LHCN-M2 (cell line): ENCODE measurements at places on chromosomes 16 and 17.

- no peak for DNase-seq
Observed at GRCh38 chr17:79159471-79159870, 84.8 kb downstream of the ENGASE start.

DNA sequence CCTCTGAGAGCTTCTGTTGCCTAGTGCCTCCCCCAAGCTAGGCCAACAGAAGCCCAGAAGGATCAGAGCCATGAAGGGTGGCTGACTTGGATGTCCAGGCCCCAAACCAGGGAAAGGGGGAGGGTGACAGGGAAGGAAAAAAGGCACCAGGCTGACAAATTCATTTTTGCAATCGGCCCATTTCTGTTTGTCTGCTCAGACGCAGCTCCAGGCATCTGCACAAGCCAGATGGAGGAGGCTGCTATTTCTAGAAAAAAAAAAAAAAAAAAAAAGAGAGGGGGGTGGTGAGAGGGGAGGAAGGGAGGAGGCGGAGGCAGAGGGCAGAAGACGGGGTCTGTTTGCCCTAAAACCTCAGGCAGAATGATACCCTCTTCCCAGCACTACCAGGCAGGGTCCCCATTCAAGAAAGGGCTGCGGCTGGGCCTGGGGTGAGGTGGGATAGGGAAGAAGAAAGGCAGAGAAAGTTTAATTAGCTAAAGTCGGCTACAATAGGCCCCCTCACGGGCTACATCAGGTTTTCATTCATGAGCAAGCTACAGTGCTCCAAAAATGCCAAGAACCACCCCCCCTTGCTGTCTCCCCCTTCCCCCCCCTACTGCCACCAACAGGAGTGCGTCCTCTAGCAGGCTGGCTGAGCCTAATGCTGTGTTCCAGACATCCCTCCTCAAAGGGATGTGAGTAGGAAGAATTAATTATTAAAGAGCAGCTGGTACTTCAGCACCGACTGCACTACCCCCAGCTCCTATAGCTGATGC is 2.4 kb downstream of the HDAC5 start:
- DNase-seq = no peak

- DNase-seq = no peak
Observed at GRCh38 chr17:80803451-80804428, 187.9 kb upstream of the CHMP6 start.

DNA sequence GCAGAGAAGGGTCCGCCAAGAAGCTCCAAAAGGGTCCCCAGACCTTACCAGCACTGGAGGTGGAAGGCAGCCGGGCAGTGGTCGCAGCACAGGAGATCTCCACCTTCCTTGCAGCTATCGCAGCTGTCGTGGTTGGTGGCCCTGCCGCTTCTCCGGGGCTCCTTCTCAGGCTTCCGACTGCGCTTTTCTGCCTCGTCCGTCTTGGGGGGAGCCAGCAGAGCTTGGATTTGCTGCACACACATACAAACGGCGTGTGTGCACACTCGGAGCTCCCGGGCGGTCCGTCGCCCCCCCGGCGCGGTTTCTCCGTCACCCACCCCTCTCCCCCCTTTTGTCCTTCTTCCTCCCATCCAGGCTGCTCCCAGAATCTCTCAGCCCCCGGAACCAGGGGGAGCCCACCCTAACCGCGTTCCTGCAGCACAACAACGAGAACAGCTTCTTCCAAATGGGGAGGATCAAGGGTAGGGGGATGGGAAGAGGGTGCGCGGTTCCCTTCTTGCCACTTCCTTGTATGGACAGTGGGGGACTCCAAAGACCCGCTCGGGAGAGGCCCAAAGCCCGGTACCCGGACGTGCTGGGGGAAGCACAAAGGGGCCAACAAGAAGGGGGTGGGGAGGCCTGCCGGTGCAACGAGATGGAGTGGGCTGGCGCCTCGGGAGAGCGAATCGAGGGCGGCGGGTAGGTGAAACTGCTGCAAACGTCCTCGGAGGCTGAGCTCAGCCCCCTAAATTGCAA is 1.1 kb downstream of the PHF12 start:
- DNase-seq = peak; percentile 55

DNA sequence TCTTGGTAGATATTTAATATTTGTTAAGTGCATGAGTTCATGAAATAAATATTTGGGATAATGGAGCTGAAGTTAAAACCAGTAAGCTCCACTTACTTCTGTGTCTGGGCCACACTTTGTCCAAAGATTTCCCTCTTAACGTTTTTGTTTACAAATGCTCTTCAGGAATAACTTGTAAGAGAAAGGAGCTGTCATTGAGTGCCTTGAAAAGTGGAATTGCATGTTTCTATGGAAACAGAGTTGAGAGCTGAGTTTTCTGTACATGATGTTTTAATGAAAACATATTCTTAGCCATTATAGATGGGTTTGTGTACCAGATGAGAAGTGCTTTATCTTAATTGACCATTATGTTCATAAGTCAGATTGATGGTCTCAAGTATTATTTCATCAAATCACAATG is 1045.4 kb upstream of the EEF2KMT start:
- DNase-seq = no peak

GRCh38 chr16:8955828-8956227 is 7.9 kb downstream of the USP7 start:
- no peak for DNase-seq

DNA sequence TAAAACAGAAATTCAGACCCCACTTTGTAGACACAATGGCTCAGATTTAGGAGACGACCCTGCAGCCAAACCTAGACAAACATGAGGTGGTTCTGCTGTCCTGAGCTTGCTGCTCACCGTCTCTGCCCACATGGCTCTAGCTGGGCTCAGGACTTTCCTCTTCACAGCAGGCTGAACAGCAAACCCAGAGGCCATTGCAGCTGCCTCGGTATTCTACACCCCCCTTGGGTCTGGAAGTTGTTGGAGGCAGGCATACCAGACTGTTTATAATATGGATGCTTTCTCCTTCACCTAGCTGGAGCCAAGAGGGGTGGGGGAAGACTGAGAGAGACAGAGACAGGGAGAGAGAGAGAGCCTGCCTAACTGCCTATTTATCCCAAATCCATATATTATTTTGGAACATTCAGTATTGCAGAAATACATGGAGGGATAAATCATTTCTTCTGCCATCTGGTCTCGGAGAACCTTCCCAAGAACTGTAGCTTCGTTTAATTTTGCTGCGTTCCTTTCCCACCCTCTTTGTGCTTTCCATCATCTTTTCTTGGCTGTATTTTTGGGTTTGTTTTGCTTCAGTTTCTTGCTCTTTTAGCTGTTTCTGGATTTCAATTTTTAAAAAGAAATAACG is 628.2 kb upstream of the RBFOX1 start:
- no peak for DNase-seq

DNA sequence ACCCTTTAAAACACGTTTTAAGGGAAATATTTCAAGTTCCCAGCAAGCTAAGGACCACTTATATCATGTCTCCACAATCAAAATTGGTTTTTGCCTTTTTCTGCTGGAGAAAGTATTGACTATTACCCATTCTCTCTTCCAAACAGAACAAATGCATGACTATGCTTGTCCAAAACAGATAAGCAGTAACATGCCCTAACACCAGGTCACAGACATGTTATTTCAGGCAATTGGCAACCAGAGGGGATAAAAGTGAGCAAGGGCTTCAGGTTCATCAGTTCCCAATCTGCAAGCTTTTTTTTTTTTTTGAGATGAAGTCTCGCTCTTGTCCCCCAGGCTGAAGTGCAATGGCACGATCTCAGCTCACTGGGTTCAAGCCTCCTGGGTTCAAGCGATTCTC is 15.0 kb downstream of the SKA2 start:
- no peak for DNase-seq
